Stimulated activated CD8-positive, alpha-beta memory T cell treated with anti-CD3 and anti-CD28 coated beads, Interleukin-7, amount 100 ng/mL, for 4 hours (primary cell): ENCODE measurements at places on chromosomes 4 and X.

DNA sequence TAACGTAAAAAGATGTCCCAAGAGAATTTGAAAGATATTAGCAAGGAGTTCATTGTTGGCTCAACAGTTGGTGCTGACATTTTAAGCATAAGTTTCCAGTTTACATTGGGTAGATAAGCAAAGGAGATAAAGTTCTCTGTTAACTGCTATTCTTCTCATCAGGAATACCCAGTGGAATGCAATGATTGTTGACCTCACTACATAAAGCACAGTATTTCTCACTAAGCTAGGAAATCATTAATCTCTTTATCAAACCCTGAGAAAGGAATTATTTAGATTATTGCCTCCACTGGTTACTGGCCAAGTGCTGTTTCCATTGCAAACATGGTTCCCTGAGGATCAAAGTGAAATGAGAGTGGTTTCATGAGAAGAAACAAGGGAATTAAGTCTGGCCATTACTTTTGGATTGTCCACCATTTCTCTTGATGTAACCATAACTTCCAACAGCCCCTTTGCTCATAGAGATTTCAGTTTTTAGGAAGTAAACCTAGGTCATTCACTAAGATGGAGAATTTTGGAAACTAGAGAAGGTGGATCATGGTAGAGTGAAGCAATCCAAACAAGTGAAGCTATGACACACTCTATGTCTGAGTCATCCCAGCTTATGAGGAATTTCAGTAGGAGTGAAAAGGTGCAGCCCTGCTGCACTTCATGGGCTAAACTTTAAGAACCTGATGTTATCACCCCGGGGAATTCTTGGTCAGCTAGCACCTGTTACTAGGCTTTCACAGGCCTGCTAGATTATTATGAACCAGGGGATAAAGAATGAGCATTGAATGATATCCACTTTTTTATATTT lies 163.4 kb downstream of the AREG start:
- DNase-seq = no peak

- DNase-seq = no peak
These were observed 12.8 kb downstream of the SLC6A14 start for GRCh38 chrX:116449156-116449555.

DNA sequence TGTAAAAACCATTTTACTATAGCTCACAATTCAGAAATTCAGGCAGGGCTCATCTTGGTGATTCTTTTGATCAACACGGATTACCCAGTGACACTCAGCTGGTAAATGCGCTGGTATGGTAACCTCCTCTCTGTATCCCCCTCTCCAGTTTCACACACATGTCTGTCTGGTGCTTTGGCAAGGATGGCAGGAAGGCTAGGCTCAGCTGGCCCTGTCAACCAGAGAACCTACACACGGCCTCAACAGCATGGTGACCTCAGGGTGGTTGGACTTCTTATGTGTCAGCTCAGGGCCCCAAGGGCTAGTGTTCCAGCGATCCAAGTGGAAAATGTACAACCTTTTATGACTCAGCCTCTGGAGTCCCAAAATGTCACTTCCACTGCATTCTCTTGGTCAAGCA lies 55.7 kb upstream of the EOLA2 start:
- no peak for DNase-seq

DNA sequence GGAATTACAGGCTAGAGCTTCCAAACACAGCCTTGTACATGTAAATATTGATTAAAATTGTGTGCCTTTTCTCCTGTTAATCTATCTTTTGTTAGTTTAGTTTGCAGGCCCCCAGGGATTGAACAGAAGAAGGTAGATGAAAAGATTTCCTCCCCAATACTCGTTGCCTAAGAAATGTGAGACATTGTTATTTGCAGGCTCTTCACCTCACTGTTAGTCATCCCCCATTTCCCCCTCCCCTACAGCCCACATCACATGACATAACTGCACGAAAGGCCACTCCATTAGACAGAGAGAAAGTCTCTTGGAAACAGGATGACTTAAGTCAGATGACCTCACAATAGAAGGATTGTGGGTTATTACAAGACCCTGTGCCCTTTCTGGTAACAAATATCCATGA lies 13.3 kb upstream of the MID1 start:
- DNase-seq = no peak

- no peak for DNase-seq
These were observed 53.7 kb upstream of the TADA2B start for GRCh38 chr4:6989331-6989923.

- DNase-seq = no peak
These were observed 100.2 kb downstream of the ADGRL3 start for GRCh38 chr4:61300266-61300844.

DNA sequence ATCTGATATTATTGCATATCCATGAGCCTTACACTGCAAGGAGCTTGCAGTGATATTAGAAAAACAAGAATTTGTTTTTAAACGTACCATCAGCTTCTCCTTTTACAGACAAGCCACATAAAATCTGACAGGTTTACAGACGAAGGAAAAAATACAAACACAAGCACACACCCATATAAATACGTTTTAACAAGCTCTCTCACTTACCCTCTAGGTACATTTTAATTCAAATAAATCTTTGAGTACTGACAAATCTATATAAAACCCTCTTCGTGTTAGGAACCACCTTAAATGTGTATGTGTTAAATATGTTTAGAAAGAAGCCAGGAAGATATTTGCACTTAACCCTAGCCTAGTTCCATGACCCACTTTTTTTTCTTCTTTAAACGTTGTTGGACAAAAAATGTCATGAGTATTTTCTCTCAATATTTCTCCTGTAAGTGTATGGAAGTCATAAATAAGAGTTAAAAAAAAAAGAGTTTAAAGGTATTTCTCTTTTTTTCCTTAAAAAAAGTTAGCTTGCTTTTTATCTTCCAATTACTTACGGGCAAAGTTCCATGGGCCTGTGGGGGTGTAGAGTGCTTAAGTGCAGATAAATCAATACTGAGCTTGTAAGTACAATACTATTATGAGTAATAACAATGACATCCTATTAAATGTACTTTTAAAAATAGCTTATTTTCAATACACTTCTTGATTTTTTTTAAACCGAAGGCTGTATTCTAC lies 1.5 kb downstream of the ARAP2 start:
- DNase-seq = no peak

GRCh38 chrX:119687661-119688413 lies 5.1 kb downstream of the SEPTIN6 start:
- DNase-seq = no peak

DNA sequence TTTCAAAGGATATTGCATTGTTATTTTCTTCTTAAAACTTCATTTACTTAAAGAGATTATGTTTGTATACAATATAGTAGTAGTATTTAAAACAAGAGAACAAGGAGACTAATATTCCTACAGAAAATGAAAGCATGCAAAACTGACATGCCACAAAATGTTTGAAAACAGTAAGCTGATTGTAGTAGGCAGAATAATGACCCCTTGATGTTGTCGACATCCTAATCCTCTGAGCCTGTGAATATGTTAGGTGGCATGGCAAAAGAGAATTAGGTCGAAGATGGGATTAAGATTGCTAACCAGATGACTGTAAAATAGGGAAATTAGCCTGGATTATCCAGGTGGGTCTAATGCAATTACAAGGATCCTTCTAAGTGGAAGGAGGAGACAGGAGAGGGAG lies 522.2 kb upstream of the NR3C2 start:
- no peak for DNase-seq

DNA sequence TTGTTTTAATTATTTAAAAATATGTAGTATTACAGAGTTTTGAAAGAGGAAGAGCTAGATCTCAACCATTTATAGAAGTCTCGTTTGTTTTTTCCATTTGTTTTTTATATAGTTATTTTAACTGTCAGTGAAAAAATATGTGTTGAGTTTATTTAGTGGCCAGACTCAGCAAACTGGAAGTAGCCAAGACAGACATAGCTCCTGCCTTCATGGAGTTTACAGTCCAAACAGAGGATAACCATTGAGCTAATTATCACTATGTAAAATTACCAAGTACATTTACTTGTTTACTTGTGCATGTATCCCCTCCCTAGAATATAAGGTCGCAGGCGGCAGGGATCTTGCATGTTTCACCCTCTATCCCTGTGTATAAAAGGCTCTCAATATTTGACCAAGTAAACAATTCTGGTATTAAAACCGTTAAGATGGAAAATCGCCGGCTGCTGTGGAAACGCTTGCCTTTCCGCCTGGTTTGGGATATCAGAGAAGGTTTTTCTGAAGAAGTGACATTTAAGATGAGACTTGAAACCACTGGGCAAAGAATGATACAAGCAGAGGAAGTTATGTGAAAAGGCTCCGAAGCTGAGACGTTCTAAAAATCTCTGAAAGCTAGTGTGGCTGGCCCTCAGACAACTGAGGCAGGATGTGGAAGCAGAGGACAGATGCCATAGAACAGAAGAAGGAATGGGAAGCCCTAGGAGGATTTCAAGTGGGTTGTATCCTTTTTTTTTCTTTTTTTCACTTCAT lies 1.3 kb upstream of the CCNI start:
- no peak for DNase-seq

DNA sequence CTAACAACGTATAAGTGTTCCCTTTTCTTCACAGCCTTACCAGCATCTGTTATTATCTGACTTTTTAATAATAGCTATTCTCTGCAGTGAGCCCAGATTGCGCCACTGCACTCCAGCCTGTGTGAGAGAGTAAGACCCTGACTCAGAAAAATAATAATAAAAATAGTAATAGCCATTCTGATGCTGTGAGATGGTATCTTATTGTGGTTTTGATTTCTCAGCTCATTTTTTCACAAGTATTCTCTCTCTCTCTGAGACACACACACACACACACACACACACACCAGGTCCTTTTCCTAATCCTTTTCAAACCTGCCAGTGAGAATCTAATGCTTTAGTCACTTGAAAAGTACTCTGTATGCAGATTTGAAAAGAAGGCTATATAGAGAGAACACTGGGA lies 89.8 kb downstream of the CHIC2 start:
- no peak for DNase-seq

- no peak for DNase-seq
These were observed 213.6 kb upstream of the NRK start for GRCh38 chrX:105608745-105609144.

DNA sequence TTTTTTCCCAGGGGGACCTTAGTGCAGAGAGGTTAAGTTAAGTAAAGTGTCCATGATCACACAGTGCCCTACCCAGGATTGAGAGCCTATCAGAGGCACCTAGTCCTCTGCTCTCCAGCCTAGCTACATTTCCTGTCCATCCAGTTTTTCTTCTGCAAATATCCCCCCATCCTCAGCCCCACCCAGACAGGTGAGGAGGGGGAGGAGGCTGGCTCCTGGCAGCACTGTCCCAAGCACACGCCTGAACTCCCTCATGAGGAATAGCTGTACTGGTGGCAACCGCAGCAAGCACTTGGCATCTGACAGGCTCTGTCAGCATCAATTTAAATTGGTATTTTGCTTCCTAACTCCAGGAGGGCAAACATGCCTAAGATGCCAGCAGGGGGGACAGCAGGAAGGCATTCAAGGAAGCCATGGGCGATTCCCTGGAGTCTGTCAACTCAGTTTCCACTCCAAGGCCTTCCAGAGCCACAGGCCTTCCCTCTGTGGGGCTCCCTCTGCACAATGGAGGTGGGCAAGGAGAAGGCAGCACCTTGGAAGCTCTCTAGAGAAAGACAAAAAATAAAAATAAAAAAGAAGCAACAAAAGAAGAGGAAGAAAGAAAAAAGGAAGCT lies 6.4 kb upstream of the FRMPD3 start:
- no peak for DNase-seq

GRCh38 chr4:11421116-11421515 lies 7.6 kb downstream of the HS3ST1 start:
- no peak for DNase-seq

DNA sequence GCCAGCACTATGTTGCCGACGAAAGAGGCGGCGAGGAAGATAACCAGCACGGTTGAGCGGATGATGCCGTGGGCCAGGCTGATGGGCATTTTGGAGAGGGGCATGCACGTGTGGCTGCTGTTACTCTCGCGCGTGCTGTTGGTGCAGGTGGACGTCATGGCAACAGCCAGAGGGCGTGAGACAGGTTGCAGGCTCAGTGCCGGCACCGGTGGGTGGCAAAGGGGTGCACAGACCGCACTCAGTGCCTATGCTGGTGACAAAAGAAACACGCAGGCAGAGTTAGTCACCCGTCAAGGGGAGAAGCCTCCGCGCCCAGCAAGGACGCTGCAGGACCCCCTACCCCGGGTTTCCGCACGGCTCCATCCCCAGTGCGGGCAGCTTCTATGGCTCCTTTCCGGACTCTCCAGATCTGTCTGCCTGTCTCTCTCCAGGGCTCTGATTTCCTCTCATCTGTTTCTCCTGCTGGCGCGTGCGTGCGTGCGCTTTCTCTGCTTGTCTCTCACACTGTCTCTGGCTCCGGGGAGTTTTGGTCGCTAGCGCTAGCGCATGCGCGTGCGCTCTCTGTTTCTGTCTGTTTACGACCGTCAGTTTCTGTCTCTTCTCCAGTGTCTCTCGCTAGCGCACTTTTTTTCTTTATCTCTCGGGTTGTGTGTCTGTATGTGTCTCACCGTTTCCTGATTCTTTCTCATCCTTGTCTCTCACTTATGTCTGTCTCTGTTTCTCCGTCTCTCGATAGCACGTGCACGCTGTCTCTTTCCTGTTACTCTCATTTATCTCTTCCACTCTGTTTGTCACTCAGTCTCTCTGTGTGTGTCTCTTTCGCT lies 2.1 kb downstream of the GPR101 start:
- DNase-seq = no peak

DNA sequence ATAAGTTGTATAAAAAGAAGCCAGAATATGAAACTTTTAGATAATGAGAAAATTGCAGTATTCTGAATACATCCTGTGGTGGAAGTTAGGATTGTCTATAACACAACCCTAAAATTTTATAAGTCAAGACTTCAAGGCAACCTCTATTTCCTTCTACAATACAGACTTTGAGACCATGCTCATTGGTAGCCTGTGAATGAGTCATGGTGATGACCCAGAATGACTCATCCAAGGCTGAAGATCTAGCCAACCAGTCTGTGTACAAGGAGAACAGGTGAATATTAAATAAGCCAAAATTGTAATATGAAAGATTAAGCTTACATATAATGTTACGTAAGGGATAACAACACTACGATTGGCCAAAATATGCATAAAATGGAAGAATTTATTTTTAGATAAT lies 475.9 kb upstream of the GALNT7 start:
- DNase-seq = no peak

GRCh38 chr4:8451440-8452182 lies 11.0 kb downstream of the TRMT44 start:
- no peak for DNase-seq

DNA sequence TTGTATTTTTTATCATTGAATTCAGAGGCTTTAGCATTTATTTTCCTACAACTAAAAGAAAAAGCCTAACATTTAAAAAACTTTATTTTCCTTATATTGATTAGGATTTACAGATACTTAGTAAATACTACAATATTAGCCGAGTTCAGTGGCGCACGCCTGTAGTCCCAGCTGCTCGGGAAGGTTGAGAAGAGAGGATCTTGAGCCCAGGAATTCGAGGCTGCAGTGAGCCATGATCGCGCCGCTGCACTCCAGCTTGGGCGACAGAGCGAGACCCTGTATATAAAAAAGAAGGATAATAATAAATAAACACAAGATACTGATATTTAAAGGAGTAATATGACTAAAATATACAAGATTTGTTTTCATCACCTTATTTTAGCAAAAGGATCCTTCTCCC lies 681 bp upstream of the UPF3B start:
- no peak for DNase-seq

GRCh38 chr4:149292425-149293007 lies 523.1 kb downstream of the IQCM start:
- DNase-seq = no peak

- no peak for DNase-seq
These were observed 57.3 kb upstream of the PRSS12 start for GRCh38 chr4:118410138-118410537.
